ENCODE measurements at places on chromosomes 16 and 17.

GRCh38 chr17:14098246-14098645 is 28.9 kb downstream of the COX10 start:
- no peak for DNase-seq

- DNase-seq: no peak
Measured at GRCh38 chr16:50161950-50162349, 8.8 kb downstream of the TENT4B start.

DNA sequence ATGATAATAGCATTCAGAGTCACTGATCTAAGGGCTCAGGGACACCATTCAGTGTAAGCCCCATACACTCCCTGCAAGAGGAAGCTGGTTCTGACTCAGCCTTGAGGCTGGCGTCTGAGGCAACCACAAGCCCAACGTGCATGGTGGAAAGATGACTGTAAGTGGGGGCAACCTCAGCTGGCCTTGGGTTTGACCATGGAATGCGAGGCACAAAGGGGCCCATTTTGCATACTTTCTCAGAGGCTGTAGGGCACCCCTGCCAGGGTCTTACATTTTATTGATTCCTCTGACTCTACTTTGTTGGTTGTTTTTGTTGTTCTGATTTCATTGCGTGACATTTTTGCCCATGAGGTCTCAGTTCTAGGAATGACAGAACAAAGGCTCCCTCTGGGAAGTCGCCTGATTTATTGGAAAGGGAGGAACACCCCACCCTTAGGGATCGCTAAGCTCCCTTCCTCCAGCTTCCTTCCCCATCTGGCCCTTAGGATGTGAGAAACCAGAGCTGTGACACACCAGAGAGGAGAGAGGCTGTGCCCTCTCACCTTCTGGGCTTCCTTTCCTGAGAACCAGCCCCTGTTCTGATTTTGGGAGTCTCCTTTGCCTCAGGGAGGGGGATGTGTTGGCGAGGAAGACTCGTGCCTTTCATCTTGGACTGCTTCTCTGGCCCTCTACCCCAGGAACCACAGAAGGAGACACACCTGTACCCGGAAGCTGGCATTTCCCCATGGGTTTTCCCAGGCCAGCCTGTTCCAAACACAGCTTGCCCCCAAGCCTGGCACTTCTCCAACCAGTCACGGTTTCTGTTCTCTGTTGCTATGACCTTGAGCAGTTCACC is 5.6 kb upstream of the CIITA start:
- peak; percentile 97 for DNase-seq

GRCh38 chr16:78903843-78904242 is 696.7 kb downstream of the MAF start:
- no peak for DNase-seq

GRCh38 chr16:3963203-3963602 is 82.7 kb upstream of the CREBBP start:
- DNase-seq: no peak

- DNase-seq: no peak
Measured at GRCh38 chr16:84132527-84133285, 12.3 kb downstream of the HSDL1 start.

All from M059J (cell line).